ENCODE measurements at places on chromosomes 6 and 20.

GRCh38 chr6:111502154-111502553 lies 19.1 kb upstream of the REV3L start:
- DNase-seq, result no peak

DNA sequence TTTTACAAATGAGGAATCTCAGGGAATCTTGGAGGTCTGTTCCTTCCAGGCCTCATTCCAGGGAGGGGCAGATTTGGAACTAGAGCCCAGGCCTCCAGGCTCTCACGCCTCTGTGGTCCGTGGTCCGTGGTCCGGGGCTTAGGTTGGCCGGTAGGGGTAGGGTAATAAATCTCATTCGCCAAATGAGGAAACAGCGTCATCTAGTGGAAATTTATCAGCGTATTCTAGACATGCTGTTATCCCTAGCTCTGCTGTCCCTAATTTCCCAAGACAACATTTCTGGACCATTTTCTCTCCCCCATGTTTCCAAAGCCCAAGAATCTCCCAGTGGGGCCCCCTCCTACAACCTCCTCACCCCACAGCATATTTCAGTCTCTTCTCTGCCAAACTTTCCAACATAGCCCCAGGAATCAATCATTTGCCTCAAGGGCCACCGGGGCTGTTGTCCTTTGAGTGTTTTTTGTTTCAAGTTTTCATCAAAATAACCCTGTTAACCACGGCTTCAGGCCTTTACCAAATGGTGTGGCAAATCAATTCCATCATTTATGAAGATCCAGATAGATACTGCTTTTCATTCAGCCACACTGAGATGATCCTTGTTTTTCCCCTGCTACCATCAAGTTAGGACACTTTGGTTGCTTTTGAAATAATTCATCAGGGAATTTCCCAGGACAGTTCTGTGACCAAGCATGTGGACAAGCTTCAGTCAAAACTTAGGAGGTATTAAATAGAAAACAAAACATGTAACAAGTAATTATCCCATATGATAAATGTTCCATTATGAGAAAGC lies 126.8 kb downstream of the ALDH8A1 start:
- DNase-seq, result no peak

DNA sequence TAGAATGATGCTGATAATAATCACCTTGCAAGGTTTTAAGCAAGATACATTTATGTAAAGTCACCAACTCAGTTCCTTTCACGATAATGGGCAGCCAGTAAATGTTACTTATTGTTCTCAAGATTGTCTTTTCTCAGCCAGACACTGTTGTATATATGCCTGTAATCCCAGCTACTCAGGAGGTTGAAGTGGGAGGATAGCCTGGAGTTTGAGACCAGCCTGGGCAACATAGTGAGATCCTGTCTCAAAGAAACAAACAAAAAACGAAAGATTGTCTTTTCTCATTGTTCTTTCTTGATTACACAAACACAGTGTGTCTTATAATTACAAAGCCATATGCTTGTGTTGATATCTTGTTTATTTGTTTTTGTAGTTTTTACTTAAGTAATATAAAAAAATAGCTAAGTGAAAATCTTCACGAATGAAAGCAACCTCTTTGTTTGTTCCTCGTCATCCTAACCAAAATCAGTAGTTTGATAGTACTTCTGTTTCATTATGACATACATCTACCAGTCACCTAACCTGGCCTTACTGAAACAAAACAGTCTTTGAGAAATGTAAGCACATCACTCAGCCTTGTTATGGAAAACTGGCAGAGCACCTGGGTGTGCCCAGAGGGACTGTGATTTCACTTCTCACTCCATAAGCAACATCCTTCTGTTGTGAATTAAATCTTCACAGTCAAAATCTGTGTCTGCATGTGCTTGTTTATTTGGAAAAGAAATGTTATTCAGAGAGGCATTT lies 436.2 kb upstream of the SOX4 start:
- no peak for DNase-seq

GRCh38 chr6:146862508-146862919 lies 263.7 kb downstream of the ADGB start:
- no peak for DNase-seq

DNA sequence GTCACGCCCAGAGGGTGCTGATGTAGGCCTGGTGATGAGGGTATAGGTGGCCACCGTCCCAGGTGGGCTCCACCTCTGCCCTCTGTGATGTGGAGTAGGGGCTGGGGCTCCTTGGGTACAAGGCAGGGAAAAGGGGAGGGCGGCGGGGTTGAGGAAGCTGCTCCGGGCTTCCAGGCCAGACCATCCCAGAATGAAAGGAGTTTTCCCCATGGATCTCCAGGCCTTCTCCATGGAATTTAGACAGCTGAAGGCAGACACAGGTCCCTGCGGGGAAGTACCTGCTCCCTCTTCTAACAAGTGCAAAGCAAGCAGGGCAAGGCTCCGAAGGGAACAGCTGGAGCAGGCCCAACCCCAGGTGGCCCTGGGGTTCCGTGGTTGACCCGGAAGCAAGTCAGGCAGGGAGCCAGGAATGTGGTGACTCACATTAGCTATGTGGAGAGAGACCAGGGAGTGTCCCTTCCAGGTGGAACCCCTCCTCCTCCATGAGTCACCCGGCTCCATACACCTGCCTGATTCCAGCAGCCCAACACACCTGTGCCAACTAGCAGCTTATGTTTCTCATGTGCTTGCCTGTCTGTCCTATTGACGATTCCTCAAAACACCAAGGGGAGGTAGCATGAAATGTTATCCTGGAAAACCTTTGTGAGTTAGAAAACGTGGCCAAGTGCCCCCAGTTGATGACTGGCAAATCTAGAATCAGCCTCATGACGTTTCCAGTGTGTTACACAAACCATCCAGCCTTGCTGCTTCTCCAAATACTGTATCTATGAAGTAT lies 59.7 kb upstream of the SNX9 start:
- DNase-seq, result peak; percentile 26

GRCh38 chr6:108557494-108558371 lies 3.0 kb upstream of the FOXO3 start:
- DNase-seq, result no peak

DNA sequence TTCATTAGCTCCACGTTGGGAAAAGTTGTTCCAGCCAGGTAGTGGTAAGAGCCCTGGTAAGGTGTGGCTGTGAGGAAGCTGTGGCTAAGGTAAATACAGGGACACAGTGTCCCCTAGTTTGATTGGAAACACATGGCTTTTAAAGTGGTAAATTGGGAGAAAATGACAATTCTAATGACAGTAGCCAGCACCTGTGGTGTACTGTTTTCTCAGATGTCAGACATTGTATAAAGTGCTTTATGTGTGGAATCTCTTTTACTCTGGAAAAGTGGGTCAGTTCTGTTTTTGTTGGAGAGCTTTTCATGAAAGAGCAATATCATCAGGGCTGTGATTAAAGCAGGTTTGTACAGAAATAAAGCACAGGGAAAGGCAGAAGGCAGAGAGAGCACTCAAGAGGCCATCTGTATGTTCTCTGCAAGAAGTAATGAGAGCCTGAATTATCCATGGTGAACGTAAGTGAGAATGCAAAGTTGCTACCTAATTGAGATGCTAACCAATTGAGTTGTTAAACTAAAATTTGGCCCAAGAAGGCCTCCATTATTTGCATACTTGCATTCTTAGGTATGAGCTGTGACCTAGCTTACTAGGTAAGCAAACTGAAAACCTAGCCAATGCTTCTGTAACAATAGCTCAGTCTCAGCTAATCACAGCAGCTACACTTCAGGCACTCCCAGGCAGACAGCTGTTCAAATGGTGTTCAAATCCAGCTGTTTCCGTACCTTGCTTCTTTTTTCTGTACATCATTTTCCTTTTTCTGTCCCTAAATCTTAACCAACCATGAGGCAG lies 28.2 kb downstream of the MRAP2 start:
- DNase-seq, result no peak

GRCh38 chr6:30974490-30975252 lies 8.8 kb upstream of the MUC21 start:
- no peak for DNase-seq

DNA sequence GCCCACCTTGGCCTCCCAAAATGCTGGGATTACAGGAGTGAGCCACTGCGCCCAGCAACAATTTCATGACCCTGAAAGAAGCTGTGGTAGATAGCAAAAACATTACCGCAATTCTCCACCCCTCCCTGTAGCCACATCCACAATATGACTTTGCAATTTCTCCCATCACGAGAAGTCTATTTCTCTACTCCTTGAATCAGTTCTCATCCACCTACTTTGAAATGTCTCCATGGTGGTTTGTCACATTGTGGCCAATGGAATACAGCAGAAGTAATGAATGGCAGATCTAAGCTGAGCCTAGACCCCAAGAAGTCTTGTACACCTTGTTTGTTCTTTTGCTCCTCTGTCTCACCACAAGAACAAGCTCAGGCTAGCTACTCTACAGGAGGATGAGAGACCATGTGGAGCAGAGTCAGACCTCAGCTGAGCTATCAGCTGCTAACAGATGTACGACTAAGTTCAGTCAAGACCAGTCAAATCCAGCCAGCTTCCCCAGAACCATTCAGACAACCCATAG lies 6.3 kb downstream of the OXT start:
- DNase-seq, result no peak

- DNase-seq, result no peak
Observed at GRCh38 chr6:76612954-76613353, 540.5 kb upstream of the IMPG1 start.

- no peak for DNase-seq
Observed at GRCh38 chr6:148814082-148814790, 67.4 kb downstream of the UST start.

DNA sequence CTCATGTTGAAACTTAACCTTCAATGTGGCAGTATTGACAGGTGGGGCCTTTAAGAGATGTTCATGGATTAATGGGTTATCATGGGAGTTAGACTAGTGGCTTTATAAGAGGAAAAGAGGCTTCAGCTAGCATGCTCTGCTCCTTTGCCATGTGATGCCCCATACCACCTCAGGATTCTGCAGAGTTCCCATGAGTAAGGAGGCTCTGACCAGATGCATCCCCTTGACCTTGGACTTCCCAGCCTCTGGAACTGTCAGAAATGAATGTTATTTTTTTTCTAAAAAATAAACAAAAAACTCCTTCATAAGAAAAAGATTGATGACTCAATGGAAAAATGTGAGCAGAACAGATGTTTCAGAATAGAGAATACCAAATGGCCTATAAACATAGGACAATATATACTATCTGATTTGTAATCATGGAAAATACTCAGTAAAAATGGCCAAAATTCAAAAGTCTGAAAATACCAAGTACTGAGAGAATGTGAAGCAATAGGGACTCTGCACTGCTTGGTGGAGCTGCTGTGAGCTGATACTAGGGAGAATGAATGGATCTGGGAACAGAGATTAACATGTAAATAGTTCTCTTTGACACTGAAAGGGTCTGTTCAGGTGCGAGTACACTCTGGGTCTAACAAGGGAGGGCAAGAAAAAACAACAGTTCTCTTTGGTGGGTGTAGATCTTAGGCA lies 7.4 kb upstream of the TRIM39 start:
- DNase-seq, result no peak

DNA sequence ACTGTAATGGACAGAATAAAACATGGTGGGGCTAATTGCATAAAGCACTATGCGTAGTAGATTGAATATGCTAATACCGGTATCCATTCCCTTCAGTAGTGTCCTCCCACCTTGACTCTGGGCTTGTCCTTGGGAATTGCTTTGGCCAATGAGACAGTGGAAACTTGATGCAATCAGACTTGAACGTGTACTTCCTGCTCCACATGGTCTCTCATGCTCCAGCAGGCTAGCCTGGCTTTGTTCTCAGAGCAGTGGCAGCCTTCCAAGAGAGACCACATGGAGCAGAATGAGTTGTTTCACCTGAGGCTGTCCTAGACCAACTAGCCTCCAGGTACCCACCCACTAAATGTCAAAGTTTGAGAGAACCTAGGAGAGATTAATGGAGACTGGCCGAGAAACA lies 37.0 kb upstream of the BTBD3 start:
- no peak for DNase-seq

- DNase-seq, result no peak
Observed at GRCh38 chr6:152748843-152749242, 1.8 kb upstream of the VIP start.

DNA sequence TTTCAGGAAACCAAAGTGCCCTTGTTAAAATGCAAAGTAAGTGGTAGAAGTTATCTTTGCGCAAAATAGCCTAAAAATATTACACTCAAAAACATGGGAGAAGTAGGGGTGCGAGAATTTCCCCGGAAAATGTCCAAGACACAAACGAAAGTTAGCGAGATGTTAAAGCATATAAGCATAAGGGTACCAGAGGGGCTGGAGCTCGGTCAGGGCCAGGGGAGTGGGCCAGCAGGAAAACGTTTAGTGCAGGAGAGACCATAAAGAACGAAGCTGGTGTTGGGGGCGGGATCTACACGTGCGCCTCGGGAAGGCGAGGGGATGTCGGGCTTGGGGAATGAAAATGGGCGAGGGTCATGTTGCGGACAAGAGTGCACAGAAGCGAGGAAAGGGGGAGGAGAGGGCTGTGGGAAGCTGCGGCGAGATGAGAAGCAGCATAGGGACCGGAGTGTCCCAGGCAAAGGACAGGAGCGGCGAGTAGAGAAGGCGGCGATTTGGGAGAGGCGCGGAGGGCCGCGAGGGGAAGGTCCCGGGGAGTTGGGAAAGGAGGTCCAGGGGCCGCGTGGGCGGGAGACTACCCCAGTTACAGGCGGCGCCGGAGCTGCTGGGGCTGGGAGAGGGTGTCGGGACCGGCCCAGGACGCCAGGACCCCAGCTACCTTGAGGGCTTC lies 600 bp downstream of the XPO5 start:
- DNase-seq, result no peak

DNA sequence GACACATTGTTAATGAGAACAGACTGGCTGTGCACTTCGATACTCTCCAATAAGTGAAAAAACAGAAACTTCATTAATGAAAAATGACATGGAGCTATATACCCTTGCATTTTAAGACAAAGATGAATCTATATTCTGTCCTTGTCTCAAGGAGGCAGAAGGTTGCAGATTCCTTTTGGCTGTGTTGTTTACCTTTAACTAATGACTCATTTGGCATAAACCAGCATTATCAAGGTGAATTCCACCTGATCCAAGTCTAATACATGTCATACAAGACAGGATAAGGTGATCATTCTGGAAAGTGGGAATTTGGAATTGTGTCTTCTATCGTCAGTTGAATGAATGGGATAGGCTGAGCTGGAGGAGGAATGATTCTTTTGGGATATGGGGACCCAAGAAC lies 192.9 kb downstream of the PLCB4 start:
- no peak for DNase-seq

DNA sequence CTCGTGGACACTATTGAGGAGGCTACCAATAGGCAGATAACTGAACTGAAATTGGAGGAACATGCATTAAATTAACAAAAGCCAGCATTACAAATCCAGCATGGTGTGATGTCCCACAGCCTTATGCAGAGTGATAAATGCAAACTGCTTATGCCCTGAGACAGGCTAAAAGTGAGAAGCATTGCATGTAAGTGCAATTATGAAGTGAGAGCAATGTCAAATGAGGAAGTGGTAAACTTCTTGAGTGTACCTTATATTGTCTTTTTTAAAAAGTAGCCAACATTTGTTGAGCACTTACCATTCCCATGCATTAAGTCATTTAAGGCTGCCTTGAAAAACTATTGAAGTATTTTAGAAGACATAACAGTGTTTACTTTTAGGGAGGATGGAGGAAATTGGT lies 212.2 kb downstream of the TBC1D7 start:
- no peak for DNase-seq
